ENCODE measurements at places on chromosomes 4 and X.

DNA sequence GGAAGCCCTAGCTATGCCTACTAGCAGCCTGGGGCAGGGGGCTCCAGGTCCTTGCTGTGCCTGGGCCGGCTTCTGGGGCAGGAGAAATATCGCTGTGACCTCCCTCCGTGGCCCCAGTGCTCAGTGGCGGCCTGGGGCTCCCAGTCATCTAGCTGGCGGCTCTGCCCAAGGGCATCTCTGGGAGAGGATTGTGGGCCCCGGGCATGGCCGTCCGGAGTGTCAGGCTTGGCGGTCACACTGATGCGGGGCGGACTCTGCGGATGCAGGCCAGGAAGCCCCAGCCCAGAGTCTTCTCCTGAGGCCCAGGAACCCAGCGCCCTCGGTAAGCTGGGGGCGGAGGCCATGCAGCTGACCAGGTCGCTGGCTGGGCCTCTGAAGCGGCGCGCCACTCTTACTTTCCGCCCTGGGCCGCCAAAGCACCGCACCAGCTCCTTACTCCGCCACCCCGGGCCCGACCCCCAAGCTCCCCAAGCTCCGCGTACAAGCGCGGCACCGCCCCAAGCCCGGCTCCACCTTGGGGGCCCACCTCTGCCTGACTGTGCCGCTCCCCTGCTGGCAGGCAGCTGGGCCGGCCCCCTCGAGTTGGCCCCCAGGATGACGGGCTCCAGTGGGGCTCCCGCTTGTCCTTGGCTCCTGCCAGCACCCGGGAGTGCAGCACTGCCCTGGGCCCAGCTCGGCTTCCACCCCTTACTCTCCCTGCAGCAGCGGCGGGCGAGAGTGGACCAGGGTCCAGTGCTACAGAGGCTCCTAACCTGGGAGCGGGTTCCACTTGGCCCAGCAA lies 720.0 kb downstream of the PCDH18 start:
- DNase-seq = no peak

DNA sequence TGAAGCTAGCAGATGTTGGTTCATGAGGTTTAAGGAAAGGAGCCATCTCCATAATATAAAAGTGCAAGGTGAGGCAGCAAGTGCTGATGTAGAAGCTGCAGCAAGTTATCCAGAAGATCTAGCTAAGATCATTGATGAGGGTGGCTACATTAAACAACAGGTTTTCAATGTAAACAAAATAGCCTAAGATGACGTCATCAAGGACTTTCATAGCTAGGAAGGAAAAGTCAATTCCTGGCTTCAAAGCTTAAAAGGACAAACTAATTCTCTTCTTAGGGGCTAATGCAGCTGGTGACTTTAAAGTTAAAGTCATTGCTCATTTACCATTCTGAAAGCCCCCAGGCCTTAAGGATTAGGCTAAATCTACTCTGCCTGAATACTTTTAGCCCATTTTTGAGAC lies 141.9 kb downstream of the MID1IP1 start:
- no peak for DNase-seq

DNA sequence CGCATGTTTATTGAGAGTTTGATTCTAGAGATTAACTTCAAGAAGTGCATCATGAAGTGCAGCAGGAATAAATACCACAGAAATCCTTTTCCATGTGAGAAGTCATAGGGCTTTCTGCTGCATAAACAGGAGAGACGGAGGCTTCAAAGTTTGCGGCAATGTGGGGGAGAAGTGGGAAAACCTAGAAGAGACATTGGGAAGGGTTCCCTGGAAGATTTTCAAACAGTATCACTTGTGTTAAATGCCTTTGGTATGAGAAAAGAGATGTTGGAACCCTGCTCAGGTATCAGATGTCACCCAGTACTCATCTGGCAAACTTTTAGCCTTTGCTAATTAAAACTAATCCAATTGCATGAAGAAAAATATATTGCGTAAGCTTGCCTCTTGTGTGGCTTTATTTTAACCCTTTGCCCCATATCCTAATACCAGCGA lies 15.4 kb downstream of the NHS start:
- DNase-seq = no peak

- DNase-seq = peak; percentile 28
These were observed 550.5 kb upstream of the BOD1L1 start for GRCh38 chr4:14177987-14178386.

DNA sequence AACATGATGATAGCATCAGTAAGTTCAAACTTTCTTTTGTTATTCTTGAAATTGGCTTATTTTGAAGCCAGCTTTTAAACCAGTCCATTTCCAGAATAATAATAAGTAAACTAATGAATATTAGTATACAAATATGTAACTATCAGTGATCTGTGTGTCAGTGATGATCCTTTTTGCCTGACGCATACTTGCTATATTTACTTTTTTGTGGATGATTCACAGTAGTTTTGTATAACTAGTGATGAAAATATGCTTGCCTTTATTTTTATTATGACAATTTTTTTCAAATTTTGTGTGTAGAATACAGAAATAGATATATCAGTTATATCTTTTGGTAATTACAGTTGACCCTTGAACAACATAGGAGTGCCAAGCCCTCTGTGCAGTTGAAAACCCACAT lies 49.5 kb downstream of the USP53 start:
- DNase-seq = no peak

DNA sequence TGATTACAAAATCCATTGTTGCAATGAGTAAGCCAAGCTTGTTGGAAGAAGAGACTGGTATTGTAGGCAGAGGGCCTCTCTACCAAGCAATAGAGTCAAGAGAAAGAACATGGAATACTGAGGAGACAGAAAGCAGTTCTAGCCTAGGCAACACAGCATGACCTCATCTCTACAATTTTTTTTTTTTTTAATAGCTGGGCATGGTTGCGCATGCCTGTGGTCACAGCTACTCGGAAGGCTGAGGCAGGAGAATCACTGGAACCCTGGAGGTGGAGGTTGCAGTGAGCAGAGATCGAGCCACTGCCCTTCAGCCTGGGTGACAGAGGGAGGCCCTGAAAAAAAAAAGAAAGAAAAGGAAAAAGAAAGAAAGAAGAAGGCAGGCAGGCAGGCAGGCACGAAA lies 11.7 kb upstream of the ZBTB33 start:
- DNase-seq = no peak

DNA sequence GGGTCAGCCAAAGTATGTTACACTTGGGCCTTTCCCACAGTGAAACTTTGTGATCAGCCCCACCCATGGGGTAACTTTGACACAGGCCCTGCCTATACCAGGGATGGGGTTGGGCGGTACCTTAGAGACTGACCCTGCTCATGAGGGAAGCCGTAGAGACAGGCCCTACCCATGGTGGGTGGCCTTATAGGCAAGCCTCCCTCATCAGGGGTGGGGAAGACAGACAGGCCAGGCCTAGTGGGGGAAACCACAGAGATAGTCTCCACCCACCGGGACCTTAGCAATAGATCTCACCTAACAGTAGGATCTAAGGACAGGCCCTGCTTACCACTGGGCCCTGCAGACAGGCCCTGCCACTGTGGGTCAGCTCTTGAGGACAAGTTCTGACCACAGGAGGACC lies 6.8 kb downstream of the PLP2 start:
- no peak for DNase-seq

DNA sequence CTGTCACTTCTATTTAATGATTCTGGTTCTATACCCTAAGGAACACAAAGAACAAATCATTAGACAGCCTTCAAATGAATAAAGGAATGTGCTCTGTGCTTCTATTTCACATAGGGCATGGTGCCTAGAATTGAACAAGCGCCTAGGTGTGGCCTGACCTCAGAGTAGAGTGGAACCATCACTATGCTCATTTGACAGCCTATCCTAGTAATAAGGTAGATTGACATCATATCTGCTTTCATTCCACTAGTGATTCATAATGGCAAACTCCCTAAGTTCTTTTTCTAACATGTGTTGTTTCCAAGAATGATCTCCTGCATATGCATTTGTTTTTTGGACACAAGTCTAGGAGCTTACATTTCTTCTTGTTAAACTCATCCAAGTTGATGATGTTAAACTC lies 36.6 kb downstream of the METTL14 start:
- no peak for DNase-seq

DNA sequence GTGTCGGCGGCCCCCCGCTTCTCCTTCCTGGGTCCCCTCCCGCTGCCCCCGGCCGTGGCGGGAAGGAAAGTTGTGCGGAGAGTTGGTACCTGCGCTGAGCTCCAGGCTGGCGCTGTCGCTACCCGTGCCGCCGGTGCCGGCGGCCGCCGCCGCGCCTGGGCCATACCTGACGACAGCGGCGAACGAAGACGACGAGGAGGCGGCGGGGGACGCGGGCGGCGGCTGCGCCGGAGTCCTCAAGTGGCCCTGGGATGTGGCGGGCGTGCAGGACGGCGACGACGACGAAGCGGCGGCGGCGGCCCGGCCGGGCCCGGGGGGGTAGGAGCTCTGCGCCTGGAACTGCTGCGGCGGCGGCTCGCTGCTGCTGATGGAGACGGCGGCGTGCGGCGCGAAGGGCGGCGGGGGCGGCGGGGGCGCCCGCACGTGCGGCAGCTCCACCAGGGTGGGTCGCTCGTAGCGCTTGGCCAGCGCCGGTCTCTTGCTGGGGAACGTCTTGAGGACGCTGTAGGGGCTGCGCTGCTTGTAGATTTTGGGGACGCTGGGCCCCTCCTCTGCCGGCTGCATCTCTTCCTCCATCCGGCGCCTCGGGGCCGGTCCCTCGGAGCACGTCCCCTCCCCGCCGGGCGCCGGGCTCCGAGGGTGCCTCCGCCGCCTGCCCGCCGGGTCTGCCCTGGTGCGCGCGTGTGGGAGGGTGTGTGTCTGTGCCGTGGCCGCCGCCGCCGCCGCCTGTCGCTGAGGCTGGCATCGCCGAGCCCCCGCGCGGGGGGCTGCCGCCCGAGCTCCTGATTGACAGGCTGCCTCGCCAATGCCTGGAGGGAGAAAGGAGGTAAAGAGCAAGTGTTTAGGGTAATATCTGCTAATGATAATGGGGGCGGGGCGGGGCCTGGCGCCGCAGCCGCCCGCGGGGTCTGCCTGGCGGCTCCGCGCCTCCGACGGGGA lies 618 bp downstream of the BEND4 start:
- DNase-seq = peak; percentile 95

GRCh38 chr4:86957215-86957614 lies 22.4 kb downstream of the AFF1 start:
- no peak for DNase-seq

DNA sequence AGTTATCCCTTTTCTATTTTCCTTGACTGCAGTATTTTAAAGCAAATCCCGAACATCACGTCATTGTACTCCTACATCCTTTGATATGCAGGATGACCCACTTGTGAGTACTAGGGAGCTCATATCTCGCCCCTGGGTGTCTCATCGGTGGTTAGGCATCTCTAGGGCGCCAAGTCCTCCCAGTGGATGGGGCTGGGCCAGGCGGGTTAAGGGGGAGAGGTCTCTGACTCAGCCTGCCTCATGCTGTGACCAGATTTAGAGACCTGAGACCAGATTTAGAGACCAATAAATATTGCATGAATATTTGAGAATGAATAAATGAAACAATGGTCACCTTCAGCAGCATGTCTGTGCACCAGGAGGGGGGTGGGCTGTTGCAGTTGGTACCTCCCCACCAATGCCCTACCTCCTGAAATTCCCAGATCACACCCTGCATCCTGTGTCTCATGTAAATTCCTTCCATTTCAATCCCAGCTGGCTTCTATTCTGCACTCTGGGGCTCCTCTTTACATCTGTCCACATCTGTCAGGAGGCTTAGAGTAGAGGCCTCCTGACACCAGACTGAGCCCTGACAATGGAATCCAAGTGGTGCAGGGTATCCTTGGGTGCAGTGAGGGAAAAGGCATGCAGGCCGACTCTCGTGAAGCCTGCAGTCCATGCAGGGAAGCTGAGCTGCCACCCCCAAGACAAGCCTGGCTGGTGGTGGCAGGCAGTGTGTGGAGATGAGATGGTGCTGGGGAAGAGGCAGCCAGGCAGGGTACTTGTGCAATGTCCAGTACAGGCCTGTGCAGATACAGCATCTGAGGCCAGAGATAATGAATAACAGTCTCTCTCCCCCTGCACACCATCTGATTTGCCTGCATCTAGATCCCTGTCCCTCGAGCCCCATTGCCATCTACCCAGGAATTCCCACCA lies 5.2 kb downstream of the APLN start:
- DNase-seq = no peak

DNA sequence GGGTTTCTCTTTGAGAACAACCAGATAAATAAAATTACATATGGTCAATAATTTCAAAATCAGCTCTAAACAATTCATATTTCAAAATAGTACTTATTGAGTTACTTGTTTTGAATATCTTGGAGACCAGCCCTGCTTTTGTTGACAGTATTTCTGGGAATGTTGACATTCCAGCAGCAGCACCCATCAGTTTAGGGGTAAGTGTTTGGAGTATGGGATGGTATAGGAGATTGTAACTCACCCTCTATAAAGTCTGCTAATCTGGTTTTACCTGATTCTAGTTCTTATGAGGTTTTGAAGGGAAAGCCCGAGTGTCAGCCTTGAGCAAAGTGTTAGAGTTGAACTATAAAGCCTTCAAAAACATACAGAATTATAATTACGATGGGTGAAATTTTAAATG lies 139.2 kb upstream of the ANKRD50 start:
- DNase-seq = no peak

DNA sequence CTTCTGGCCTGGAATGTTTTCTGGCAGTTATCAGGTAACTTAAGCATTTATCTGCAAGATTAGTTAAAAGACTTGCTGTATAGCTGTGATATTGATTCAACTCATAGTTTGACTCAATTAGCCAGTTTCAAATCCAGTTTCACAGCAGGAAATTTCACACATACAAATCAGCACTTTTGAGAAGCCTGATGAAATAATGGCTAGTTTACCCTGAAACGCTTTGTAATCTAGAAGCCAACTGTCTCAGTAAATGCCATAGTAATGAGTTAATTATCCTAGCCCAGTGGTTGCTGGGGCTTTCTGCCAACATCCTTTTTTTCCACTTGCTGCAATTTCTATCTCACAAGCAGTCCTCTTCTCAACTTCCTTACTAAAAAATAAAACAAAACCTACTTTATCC lies 53.1 kb downstream of the ARHGEF38 start:
- peak; percentile 96 for DNase-seq

GRCh38 chr4:183591301-183591700 lies 67.7 kb downstream of the RWDD4 start:
- no peak for DNase-seq

- DNase-seq = peak; percentile 83
These were observed 26.6 kb downstream of the ADRA2C start for GRCh38 chr4:3792813-3793212.

- no peak for DNase-seq
These were observed 73.9 kb downstream of the ARHGAP6 start for GRCh38 chrX:11591723-11592346.

GRCh38 chr4:74120086-74120485 lies 21.1 kb upstream of the CXCL2 start:
- DNase-seq = no peak

GRCh38 chr4:176335421-176335820 lies 15.7 kb downstream of the SPCS3 start:
- DNase-seq = peak; percentile 31

- no peak for DNase-seq
These were observed 3.0 kb downstream of the ABCE1 start for GRCh38 chr4:145101091-145101490.

- peak; percentile 40 for DNase-seq
These were observed 174.9 kb downstream of the CORIN start for GRCh38 chr4:47662975-47663374.

GRCh38 chr4:53479736-53480525 lies 102.5 kb downstream of the FIP1L1 start:
- no peak for DNase-seq

GRCh38 chr4:31349907-31350306 lies 629.7 kb downstream of the PCDH7 start:
- no peak for DNase-seq
